ENCODE measurements at places on chromosomes 11 and 22.

DNA sequence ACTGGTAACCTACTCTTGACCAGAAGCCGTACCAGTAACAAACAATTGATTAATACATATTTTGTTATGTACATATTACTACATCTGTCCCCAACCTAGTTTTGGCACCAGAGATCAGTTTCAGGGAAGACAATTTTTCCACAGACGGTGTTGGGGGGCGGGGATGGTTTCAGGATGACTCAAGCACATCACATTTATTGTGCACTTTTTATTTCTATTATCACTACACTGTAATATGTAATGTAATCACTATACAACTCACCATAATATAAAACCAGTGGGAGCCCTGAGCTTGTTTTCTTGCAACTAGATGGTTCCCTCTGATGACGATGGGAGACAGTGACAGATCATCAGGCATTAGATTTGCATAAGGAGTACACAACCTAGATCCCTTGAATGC, 15.5 kb downstream of the DGCR8 start:
- DNase-seq, result no peak

DNA sequence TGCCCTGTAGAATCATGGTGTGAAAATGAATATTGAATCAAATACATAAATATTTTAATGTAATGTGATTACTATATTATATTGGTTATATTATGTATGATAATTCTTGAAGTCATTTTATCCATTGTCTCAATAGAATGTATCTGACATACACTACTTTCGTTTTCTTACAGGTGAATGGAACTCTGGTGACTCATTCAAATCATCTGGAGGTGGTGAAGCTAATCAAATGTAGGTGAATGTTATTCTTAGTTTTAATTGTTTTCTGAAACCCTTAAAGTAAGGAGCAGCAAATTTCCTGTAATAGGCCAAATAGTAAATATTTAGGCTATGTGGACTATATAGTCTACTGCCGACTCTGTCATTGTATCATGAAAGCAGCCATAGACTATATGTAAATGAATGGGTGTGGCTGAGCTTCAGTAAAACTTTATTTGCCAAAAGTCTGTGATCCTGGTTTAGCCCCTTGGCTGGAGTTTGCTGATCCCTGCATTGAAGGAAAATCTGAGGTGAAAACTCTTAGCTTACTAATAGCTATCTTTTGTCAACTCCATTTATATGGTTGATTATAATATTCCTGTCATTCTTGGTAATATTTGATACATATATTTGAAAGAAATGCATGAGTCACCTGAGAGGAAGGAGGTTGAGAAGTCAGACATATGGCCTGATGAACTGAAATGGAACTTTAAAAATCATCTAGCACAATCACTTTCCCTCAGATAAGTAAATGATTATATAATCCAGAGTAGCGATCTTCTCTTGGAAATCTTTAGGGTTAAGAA, 87.2 kb upstream of the GRIK4 start:
- no peak for DNase-seq

GRCh38 chr11:127255209-127255608, 254.6 kb upstream of the KIRREL3 start:
- DNase-seq, result no peak

GRCh38 chr11:26344647-26345046, 12.7 kb downstream of the ANO3 start:
- no peak for DNase-seq

DNA sequence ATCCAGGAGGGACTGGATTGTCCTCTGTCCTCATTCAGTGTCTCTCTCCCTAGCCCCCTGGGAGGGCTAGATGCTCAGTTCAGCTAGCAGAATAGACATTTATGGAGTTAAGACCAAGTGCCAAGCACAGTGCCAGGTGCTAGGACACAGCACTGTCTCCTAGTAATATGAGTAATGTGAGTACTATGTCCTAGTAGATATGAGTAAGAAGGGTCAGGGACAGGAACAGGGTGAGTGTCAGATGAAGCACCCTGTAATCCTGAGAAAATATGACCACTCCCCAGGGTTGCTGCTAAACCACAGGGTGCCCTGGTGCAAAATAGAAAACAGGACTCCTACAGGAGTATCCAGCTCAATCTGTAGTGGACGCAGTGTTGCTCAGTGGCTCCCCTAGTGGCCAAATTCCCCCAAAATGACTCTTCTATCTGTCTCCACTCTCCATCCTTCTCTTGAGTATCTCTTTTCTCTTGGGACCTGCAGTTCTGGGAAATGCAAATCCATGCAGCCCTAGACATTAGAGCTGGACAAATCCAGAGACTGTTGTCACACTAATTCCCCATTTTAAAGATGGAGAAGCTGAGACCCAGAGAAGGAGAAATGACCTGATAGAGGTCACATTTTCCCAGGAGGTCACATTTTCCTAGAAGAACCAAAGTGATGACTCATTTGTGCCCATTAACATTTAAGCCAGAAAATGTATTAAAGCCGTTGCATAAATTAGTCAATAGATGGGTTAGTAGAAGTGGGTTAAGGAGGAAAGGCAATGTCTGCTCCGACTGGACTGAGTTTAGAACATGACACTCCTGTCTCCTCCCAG, 214.3 kb downstream of the NXPE2 start:
- no peak for DNase-seq
